Thymus (tissue), 14 donors: ENCODE measurements at places on chromosomes 7 and 10. TPM values are rescaled to one million over a fixed set of nuclear protein-coding genes. Genes with fewer than 3 reads are reported as not detected.

GRCh38 chr10:63603709-63604445, 82.7 kb downstream of the REEP3 start:
- no peak for DNase-seq

- no peak for DNase-seq
Observed at GRCh38 chr7:156192921-156193320, 380.7 kb upstream of the SHH start.

The ZNF853 gene
- 2.8 TPM for total RNA-seq

DNA sequence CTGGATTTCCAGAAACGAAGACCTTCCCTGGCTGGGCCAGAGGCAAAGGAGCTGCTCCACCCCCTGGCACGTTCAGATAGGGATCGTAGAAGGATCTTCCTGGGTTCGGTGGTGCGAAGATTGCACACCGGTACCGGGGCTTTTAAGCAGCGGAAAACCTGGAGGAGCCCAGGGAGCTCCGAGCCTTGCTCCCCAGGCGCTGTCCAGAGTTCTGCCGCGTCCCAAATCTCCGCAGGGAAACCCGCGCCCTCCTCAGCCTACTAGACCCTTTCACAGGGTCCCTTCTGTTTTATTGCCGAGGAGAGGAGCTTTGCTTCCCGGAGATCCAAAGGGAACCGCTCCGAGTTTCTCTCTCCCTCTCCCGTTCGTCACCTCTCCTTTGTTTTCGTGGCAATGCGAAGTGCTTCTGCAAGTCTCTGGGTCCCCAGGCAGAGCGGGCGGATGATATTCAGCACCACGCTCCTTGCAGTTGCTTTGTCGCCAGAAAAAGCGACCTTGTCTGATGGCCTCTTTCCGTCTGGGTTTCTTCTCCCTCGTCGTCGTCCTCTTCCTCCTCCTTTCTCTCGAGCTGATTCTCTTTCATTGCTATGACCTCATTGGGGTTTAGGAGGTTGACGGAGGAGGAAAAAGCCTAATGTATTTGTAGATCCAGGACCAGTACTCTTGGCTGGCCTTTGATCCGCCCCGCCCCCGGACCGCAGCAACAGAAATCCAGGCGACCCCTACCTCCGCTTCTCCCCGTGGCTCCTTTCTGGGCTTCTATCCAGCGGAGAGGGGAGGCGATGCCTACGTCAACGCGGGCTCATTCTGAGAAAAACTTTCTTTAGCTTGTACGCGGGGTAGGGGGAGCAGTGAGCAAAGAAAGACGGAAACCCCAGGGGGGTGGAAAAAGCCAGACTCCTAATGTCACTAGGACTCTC, at the start of gene TMEM196:
TMEM196 (minus strand) TSS at position 777 of the 920 bp plus-strand sequence. CDS start 921 bp downstream, outside the sequence.
- no peak for DNase-seq

The AGBL3 gene
- total RNA-seq, result 1.9 TPM

The IMPDH1 gene
- total RNA-seq, result 11.3 TPM

The NYAP1 gene
- 0.24 TPM for total RNA-seq

The CRYGN gene
- total RNA-seq, result 1.2 TPM

- no peak for DNase-seq
Observed at GRCh38 chr7:141752634-141753033, 11.3 kb upstream of the TAS2R3 start.

The MINPP1 gene
- 11.1 TPM for total RNA-seq

DNA sequence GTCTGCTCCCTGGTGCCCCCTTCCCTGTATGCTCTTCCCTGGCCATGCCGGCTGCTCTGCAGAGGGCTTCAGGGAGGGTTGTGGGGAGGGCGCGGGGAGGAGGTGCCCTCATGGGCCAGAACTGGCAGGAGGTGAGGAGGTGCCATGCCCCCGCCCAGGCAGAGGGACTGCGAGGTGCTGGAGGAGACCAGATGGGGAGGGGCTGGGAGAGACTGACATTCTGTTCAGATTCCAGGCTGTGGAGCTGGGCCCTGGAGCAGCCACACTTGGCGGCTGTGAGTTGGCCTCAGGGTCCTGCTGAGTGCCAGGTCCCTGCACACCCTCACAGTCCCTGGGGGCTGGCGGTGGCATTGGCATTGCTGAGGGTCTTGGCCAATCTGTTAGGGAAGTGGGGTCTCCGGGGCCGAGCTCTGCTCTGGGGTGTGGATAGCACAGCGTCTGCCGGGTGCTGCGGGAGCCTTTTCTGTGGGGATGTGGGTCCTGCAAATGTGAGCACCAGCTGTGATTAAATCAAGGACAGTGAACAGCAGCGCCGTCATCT, 25.4 kb downstream of the INPP5A start:
- no peak for DNase-seq

The RBM17 gene
- 59.1 TPM for total RNA-seq
